ENCODE measurements at places on chromosomes 5 and 9.
A peak's percentile ranks its signal among the peaks of the same experiment; 100 is the strongest.

GRCh38 chr5:181059297-181060230 lies 19.5 kb downstream of the BTNL9 start:
- DNase-seq = no peak

GRCh38 chr5:135974021-135974600 lies 19.3 kb upstream of the LECT2 start:
- DNase-seq = peak; percentile 59

DNA sequence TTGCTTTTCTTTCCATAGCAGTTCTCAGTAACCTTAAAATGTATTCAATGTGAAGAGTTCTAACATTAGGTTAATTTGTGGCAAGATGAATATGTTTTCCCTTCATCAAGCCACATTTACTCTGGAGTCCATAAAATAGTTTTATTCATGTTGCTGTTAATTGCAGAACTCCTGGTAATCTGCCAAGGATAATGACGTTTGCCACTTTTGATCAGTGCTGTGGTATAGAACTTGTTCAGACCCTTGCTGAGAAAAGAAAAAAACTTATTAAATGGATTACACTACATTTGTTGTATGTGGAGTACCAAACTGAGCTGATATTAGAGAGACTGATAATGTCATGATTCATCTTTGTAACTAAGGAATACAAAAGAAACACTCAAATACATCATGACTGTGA lies 212.4 kb upstream of the DMAC1 start:
- DNase-seq = no peak

- no peak for DNase-seq
Measured at GRCh38 chr5:45796959-45797553, 100.9 kb upstream of the HCN1 start.

DNA sequence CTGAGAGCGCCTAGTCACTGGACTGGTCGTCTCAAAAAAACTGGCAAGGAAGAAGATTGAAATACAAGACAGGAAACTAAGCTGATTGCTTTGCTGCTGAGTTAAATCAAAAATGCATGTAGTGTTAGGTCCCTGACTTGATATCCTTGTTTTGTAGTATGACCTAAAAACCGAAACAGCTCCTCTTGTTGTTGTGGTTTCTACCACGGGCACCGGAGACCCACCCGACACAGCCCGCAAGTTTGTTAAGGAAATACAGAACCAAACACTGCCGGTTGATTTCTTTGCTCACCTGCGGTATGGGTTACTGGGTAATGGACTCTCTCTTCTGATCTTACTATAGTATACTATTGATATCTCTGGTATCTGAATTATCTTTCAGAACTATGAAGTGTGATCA lies 4.3 kb downstream of the MTRR start:
- DNase-seq = no peak

DNA sequence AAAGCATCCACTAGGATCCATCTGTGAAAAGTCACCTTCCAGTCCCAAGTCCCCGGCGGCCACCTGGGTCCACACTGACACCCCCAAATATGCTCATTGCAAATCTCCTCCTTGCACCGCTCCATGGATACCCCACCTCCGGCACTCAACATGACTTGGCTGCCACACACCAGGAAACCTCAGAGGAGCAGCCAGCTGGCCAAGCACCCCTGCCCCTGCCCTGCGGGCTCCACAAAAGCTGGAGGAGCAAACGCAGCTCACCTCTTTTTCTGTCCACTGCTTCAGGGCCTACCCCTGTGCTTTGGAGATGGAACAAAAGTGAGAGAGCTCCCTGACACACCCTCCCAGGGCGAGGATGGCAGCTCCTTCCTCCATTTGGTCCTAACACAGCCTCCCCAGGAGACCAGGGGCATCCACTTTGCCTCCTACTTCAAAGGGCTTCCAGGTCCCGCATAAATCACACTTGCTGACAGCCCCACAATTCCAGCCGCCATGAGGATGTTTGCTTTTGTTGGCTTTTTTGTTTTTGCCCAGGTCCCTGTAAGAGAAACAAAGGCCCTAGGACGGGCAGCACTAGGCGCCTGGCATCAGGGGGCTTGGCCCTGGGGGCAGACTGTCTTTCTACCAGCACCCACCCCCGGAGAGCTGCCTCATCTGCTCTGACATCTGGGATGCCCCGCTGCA lies 14.8 kb downstream of the ROR2 start:
- DNase-seq = no peak

GRCh38 chr9:137619240-137620047 lies 639 bp downstream of the EHMT1 start:
- DNase-seq = peak; percentile 69

DNA sequence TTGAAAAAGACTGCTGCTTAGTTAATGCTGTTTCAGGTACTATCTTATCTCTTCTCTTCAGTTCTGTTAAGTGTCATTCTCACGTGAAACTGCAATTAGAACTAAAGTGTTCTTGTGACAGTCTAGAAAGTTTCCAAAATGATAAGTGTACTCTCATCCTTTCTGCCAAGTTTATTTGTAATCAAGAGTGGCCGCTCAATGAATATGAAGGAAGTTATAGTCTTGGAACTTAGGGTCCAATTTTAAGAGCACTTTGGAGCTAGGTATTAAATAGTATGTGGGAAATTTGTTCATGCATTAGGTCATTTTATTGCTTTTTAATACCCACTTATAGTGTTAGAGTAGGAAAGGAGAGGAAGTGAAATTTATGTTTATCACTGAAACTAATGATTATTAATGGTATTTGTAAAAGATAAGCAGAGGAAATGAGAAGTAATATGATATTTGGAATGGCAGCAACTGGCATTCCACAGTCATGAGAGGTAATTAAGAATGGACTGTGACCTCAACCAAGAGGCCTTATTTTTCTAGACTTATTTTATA lies 20.4 kb downstream of the XRCC4 start:
- no peak for DNase-seq

DNA sequence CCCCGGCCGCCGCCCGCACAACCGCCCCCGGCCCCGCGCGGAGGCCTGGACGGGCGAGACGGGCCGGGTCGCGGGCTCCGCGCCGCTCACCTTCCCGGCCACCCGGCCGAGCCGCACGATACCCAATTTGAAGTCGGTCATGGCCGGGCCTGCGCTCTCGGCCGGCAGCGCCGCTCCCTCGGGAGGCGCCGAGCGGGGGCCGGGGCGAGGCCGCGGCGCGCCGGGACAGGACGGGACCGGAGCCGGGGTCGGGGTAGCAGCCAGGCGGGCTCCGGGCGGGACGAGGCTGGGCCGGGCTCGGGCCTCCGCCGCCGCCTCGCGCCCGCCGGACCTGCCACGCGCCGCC lies 216 bp downstream of the ZMYND19 start:
- DNase-seq = no peak

GRCh38 chr5:9863486-9863885 lies 233.3 kb upstream of the TAS2R1 start:
- no peak for DNase-seq

GRCh38 chr9:86093788-86094555 lies 5.4 kb downstream of the GOLM1 start:
- DNase-seq = no peak

DNA sequence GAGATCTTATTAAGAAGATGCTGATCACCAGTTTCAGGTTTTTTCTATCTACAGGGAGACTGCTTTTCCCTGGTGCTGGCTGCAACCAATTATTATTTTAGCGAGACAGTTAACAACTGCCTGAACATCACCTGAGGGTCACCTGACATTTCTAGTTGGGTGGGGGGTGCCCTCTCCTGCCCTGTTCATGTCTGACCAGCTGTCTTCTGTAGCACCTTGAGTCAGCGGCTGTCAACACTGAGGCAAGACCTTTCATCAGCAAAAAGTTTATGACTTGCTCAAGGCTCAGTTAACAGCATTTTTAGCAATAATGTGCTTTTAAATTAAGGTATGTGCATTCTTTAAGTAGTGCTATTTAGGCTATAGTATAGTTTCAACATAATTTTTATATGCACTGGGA lies 58.0 kb downstream of the ADCY2 start:
- DNase-seq = no peak

GRCh38 chr5:116613445-116613844 lies 38.8 kb upstream of the SEMA6A start:
- no peak for DNase-seq

DNA sequence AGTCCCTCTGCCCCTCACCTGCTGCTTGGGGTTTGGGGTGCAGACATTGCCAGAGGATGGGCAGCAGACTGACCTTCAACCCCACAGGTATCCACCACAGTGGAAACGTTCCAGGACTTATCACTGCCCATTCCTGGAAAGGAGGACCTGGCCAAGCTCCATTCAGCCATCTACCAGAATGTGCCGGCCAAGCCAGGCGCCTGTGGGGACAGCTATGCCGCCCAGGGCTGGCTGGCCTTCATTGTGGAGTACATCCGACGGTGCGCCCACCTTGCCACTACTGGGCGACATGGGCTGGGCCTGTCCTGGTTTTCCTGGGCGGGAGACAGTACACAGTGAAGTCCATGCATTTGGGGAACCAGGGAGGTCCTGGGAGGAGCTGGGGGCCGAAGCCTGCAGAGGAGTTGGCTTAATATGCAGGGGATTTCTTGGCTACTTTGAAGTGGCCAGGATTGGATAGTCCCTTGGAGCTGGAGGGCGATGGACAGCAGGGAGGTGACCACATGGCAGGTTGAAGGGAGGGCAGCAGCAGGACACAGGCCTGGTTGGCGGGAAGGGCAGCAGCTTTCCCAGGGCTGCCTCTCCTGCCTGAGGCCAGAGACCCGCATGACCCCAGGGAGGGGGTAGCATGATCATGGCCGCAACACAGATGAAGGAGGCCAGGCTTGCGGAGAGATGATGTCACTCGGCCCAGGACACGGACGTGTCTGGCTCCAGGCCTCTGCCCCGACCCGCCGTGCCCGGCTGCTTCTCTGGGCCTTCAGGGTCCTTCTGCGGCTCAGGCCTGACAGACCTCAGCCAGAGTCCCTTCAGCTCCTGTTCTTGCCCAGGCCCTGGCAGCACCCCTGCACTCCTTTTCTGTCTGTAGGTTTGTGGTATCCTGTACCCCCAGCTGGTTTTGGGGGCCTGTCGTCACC lies 34.6 kb downstream of the USP20 start:
- DNase-seq = no peak

GRCh38 chr9:134885679-134886412 lies 5.2 kb downstream of the FCN2 start:
- DNase-seq = no peak

GRCh38 chr5:84478603-84479002 lies 93.9 kb upstream of the EDIL3 start:
- DNase-seq = no peak

GRCh38 chr9:77965445-77966123 lies 66.0 kb downstream of the GNAQ start:
- no peak for DNase-seq

GRCh38 chr5:106418196-106418595 lies 1252.5 kb downstream of the EFNA5 start:
- DNase-seq = peak; percentile 49

GRCh38 chr5:18270635-18271338 lies 636.5 kb downstream of the TAF11L14 start:
- peak; percentile 4 for DNase-seq

GRCh38 chr9:82572146-82572545 lies 490.8 kb downstream of the RASEF start:
- DNase-seq = no peak

- DNase-seq = no peak
Measured at GRCh38 chr5:127585661-127586060, 63.2 kb upstream of the CTXN3 start.

- peak; percentile 75 for DNase-seq
Measured at GRCh38 chr5:125283372-125283771, 536.9 kb upstream of the ZNF608 start.

Data from adipocyte (in vitro differentiated cells).